ENCODE measurements at places on chromosomes 1 and 21.
A peak's percentile ranks its signal among the peaks of the same experiment; 100 is the strongest.

GRCh38 chr1:78318011-78318410 is 172.8 kb upstream of the PTGFR start:
- no peak for DNase-seq

GRCh38 chr1:91054780-91055481 is 33.1 kb upstream of the ZNF644 start:
- DNase-seq: peak; percentile 28

DNA sequence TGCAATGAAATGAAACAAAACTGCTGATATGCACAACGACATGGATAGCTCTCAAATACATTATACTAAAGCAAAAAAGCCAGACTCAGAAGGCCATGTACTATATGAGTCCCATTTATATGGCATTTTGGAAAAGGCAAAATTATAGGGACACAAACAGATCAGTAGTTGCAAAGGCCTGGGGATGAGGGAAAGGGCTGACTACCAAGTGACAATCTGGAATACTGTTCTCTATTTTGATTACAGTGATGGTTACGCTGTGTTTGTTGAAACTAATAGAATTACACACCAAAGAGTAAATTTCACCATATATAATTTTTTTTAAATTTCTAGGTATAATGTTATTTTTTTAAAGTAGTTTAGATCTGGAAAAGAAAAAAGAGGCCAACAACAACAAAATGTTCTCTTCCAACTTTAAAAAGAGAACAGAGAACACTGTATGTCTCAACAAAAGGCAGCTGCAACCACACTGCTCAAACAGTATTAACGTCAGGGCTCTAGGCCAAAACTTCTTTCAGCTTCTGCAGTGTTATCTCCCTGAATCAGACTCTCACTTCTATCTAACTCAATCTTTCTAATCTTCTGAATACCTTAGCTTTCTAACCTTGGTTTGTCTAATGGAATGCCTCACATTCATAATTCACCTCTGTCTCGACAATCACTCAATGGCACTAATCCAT is 75.8 kb downstream of the FOXJ3 start:
- DNase-seq: no peak

DNA sequence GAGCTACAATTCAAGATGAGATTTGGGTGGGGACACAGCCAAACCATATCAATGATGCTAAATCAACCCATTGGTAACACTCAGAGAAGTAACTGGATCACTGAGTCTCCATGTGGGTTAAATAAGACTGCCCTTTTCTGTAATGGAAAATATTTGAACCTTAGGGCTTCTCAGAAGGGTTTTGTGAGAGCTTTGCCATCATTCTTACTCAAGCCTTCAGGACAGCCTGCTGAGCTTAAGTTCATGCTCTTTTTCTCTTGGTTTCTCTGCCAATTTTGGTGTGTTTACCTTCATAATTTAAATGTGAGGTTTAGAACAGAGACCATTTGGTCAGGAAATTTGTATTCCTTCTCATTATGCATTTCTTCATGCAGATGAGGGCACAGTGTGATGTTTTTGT is 74.7 kb downstream of the DISC1 start:
- no peak for DNase-seq

GRCh38 chr1:183674339-183674738 is 21.2 kb upstream of the APOBEC4 start:
- DNase-seq: no peak

GRCh38 chr1:174998569-174999215 is 1.1 kb upstream of the CACYBP start:
- DNase-seq: peak; percentile 69

GRCh38 chr1:231576804-231577718 is 48.6 kb downstream of the TSNAX start:
- no peak for DNase-seq

GRCh38 chr1:157274698-157275534 is 136.7 kb upstream of the ETV3 start:
- no peak for DNase-seq

- no peak for DNase-seq
Measured at GRCh38 chr1:14034506-14034905, 334.5 kb downstream of the PRDM2 start.

DNA sequence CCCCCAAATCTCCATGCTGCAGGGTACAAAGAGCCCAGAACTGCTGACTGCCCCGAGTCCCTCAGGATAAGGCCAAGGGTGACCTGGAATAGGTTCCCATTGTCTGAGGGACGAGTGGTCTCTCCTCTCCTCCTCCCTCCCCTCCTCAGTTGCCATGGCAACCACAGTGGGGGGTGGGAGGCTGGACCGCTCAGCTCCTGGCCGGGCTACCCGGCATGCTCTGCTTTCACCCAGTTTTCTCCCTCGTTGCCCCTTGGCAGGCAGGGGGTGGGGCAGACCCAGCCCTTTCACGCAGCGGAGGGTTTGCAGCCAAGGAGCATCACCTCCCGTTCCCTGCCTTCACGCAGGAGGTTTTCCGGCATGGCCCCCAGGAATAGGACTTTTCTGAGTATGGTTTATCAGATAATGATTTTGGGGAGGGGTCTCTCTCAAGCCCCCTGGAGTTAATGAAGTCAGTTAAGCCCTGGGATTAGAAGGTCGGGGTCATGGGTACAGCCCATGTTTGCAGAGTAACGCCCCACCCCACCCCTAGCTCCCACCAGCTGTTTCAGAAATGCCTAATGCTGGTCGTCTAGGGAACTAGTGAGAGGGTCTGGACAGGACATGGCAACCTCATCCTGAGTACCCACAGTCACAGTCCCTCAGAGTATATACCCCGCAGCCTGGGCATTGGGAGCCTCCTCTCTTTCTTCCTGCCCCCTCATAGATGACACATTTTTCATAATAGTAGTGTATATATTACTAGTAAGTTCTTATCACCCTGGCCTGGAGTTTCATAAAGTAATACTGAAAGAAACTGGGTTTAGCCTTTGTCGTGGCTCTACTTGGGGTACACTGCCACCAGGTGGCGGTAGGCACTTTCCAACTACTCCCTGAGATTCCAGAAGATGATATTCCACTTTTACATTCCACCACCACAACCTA is 20.7 kb downstream of the C1QB start:
- peak; percentile 70 for DNase-seq

DNA sequence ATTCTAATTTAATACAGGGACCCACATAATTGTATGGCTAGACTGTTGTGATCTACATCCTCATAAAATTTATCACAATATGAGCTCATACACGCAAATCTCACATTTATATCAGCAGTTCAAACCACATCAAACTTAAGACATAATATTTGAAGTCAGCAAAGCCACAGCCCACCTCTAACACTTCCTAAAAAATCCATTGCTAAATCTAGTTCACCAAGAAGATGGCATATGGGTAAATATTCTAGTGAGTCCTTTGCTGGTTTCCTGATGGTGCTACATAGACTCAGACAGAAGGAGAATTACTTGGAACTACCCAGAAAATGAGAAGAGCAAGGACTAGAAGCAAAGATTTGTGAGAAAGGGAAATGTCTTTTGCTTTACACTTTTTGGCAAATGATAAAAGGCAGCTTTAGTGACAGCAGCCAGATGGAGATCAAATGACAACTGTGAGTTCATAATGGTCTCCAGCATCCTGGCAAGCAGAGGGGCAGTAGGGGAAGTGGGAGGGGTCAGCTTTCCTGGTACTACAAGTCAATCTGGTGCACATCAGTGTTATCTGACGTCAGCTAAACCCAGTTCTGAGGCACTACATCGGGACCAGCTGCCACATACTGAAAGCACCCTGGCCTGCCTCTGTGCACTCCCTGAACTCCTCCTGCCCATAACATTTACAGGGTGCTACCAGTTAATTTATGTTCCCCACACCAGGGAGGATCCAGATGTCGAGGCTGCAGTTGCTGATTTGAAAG is 10.6 kb upstream of the GADD45A start:
- no peak for DNase-seq

DNA sequence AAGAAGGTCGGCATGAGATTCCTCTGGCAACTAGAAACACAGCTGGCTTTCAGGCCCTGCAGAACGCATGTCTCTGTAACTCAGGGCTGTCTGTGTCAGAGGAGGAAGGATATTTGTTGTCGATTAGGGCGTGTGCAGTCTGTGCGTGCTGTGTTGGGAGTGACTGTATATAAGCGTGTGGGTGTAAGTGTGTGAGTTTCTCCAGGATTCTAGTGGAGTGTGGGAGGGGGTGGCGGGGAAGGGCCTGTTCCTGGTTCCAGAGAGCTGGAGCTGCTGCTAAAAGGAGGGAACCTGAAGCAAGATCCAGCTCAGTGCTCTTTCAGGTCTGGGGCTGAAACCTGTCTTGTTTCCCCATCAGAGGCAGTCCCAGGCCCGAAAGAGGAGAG is 74.3 kb downstream of the SLC16A1 start:
- DNase-seq: peak; percentile 55

DNA sequence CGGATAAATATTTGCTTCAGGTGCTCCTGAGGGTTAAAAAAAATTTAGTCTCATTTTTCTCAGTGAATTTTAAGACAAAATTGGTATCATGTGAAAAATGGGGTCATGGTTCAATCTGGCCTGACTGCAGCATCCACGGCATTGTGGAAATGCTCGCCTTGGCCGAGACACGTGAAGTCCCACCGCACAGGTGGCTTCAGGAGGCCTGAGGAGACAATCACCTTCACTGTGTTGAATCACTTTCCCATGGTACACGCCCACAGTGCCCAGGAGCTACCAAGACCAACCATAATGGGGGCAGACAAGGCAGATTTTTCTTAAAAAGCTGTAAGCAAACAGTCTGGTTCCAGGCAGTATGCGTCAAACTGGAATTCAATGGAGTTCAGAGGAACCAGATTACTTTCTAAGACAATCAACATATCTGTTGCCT is 11.0 kb upstream of the CPLANE2 start:
- DNase-seq: no peak

- DNase-seq: no peak
Measured at GRCh38 chr1:16128338-16128741, 27.5 kb downstream of the EPHA2 start.

GRCh38 chr1:201619513-201619912 is 80.6 kb downstream of the NAV1 start:
- no peak for DNase-seq

- no peak for DNase-seq
Measured at GRCh38 chr1:119772298-119772697, 3.6 kb upstream of the HMGCS2 start.

- DNase-seq: no peak
Measured at GRCh38 chr1:199786695-199787094, 240.8 kb upstream of the NR5A2 start.

DNA sequence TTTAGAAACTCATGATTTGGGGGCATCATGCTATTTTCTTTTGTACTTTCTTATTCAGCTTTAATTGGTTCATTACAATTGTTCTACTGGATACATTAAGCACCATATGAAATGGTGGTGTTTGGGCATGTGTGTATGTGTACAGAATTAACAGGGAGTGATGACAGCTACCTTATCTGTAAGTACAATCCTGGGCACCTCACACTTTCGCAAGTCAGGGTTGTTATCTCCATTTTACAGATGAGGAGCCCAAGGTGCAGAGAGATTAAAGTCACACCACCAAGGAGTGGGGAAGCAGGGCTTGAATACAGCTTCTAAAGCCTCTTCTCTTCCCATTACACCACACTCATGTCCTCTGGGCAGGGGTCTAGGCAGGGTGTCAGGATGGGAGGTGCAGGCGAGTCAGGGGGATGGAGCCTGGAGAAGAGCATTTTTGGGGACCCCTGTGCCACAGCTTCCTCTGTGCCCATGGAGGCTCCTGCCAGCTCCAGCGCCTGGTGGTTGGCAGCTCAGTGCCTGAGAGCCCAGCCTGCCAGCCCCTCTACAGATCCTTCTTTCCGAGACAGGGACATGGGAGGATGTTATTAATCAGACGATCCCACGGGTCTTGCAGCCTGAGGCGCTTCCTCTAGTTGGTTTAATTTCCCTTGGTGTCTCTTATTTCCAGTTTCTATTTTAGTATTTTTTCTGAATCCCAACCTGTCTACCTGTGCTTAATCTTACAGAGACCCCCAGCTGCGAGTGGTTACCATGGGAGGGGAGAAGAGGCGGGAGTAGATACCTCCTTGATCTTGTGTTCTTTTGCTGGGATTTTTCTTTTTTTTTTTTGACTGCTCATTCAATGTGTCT is 126.2 kb upstream of the CD34 start:
- no peak for DNase-seq

- DNase-seq: peak; percentile 75
Measured at GRCh38 chr1:94602316-94602715, 60.8 kb upstream of the F3 start.

DNA sequence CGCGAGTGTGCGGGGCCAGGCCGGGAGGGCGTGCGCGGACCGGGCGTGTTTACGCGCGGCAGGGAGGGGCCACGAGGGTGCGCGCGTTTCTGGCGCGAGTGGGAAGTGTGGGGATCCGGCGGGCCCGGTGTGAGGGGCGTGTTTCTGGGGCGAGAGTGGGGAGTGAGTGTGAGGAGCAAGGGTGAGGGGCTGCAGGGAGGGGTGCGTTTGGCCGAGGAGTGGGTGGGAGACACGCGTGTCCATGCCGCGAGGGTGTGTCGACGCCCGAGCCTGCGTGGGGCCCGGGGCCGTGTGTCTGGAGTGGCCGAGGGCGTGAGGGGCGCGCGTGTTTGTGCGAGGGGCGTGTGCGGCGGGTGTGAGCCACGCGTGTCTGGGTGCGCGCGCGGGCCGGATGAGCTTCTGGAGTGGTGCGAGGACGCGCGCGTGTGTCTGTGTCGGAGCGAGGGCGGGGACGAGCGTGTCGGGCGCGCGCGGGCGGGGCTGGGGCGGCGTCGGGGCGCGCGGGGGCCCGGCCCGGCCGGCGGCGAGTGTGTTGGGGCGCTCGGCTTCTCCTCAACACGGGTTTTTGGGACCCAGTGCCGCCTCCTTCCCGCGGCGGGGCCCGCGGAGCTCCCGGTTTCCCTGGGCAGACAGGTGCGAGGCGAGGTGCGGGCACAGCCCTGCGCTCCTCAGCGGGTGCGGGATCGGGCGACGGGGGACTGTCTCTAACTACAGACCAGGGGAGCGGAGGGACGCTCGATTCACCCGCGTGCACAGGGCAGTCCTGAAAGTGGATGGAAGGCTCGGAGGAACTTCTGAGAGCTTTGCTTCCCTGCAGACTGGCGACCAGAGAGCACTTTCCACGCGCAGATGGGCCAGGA is 65.8 kb upstream of the VAMP3 start:
- no peak for DNase-seq

DNA sequence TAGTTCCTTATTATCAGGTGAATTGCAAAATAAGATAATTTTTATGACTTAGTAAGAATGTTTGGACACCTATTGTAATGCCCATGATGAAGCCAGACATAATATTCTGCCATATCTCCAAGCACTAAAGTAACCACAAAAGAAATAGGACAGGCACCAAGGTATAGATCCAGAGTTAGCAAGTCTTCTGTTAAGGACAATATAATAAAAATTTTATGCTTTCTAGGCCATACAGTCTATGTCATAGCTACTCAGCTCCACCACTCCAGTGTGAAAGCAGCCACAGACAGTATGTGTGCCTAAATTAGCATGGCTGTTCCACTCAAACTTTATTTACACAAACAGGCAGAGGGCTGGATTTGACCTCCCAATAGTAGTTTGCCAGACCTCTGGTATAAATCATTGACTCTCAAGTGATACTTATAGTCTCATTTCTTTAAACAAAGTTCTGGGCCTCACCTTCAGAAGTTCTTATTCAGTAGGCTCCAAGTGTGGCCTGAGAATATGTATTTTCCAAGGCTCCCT is 88.3 kb downstream of the SCMH1 start:
- DNase-seq: no peak
